Left colon (tissue), 2 donors: ENCODE measurements at places on chromosomes 1 and 21.

DNA sequence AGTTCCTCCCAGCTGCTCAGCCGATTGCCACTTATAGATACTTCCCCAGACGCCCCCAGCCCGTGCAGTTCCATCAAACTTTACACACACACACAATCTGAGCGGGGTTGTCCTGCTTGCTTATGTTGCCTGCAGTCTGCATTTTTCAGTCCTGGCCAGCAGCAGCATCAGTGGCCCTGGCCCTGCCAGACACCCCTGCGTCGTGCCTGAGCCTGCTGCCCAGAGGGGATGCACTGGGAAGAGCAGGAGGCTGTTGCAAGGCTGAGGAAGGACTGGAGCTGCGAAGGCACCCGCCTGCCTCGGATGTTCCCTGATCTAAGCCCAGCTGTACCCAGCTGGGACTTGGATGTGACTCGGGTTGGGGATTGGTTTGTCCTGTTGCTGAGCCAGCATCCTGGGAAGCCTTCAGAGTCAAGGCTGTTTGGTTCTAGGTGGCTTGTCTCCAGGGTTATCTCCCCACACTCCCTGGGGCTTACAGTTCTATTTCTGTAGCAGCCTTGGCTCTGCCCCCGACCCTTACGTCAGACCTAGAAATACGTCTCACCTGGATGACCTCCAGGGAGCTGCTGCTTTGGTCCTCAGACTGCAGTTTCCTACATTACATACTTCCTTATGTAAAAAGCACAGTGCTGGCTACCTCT lies 42.3 kb downstream of the MAN1C1 start:
- DNase-seq: no peak

DNA sequence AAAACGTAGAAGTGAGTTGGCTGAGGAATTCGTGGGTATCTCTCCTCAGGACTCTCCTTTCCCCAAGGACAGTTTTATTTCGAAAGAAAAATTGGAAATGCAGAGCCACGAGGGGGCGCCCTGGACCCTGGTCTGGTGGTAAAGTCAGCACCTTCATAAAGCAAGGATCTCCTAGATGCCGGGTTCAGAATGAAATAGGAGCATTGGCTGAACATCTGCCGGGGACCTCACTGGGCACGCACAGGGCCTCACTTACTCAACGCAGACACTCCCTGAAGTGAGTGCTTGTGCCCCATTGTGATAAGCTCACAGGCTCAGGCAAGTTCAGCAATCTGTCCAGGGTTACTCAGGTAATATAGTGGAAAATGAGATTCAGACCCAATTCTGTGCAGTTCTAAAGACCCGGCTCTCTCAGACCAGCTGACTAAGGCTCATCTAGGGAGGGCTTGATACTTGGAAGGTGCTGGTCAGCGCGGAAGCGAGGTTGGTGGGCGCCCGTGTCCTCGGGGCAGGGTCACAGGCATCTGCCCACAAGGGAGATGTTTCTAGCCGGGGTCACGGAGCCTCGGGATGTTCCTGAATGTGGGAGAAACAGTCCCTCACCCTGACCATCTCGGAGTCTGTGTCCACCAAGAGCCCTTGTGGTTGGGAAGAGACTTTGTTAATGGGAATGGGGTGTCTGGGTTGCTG lies 55.7 kb upstream of the ETV3 start:
- peak; percentile 83 for DNase-seq

DNA sequence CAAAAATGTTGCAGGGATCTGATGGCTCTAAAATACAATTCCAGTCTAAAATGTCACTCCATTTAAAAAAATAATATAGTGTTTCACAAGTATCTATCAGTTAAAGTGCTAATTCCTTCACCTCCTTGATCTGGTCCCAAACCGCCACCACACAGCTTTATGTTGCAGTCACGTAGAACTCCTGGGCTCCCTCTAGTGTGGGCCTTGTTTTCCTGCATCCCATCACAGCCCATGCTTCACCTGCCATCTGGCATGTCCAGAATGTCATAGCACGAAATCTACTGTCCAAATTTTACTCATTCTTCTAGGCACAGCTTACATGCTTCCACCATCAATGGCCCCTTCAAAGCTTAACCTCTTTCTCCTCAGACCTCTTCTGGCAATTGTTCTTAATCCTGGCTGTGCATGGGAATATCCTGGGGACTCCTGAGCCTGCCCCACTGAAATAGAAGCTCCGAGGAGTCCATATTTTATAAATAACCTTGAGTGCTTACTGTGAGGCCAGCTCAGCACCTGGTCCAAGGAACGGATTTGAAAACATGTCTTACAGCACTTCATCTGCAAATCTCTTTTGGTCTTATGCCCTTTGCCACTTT lies 15.5 kb downstream of the FYB2 start:
- DNase-seq: peak; percentile 63

DNA sequence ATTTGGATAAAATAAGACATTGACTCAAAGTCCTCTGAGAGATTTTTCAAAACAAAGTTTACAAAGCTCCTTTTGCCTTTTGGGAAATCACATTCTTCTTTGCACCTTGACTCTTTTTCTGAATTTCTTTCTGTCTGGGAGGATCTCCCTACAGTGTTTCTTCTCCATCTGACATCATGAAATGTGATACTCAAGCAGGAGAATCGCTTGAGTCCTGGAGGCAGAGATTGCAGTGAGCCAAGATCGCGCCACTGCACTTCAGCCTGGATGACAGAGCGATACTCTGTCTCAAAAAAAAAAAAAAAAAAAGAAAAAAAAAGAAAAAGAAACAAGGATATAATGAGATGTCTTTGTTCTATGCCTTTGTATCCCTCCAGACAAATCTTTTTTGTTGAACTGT lies 13.3 kb upstream of the GRIK1 start:
- no peak for DNase-seq

DNA sequence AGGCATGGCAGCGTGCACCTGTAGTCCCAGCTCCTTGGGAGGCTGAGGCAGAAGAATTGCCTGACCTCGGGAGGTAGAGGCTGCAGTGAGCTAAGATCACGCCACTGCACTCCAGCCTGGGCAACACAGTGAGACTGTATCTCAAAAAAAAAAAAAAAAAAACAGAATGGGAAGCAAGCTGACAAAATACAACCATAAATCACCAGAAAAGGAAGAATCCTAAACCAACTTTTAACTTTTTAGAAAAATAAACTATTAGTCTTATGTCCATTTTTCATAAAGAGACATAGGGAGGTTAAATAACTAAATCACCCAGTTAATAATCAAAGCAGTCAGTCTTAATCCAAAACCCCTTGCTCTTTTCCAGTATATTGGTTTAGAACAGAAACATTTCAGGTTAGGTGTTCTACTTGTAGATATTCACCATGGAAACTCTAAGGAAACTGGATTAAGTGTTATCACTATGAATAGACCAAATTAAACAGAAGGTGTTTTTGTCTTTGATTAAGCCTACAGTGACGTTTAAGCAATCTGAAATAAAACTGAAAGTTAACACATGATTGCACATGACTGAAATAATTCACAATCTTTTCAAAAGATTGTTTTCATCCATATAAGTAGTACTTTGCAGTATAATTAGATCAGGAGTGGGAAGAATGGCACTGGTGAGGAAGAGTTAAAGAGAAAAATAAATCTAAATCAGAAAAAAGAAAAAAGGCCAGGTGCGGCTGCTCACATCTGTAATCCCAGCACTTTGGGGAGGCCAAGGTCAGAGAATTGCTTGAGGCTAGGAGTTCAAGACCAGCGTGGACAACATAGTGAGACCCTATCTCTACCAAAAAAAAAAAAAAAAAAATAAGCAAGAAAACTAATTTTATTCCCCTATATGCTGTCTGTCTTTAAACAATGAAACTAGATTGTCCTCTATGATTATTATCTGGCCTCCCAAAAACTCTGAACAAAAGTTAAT lies 9.6 kb downstream of the CDC42BPA start:
- no peak for DNase-seq

DNA sequence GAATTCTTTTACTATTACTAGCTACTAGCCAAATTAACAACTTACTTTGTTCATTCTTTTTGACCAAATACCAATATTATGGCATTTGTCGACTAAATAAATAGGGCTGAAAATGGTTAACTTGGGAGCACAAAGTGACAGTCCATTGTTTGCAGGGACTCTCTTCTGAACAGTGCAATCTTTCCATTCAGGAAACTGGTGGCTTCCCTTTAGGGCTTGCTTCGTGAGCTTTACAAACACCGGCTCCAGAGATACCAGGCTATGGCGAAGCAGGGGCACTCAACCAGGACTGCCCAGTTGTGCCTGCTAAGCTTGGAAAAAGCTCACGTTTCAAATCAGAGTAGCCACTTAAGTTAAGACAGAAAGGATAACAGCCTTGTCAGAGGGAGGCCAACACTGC lies 12.3 kb downstream of the RAB42 start:
- DNase-seq: no peak

- no peak for DNase-seq
Observed at GRCh38 chr1:19734472-19734999, 65.2 kb downstream of the TMCO4 start.

- no peak for DNase-seq
Observed at GRCh38 chr1:115839679-115840237, 1.2 kb downstream of the NHLH2 start.

DNA sequence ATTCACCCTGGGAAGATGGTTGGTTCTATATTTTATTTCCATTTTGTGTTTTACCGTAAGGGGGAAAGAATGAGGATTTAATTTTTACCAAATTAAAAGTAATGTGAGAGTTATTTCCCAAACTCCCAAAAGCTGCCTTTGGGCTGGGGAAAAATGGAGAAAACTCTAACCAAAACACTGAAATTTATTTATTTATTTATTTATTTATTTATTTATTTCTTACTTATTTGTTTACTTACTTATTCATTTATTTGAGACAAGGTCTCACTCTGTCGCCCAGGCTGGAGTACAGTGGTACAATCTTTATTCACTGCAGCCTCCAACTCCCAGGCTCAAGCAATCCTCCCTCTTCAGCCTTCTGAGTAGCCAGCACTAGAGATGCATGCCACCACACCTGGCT lies 38.0 kb upstream of the ZBTB18 start:
- no peak for DNase-seq

DNA sequence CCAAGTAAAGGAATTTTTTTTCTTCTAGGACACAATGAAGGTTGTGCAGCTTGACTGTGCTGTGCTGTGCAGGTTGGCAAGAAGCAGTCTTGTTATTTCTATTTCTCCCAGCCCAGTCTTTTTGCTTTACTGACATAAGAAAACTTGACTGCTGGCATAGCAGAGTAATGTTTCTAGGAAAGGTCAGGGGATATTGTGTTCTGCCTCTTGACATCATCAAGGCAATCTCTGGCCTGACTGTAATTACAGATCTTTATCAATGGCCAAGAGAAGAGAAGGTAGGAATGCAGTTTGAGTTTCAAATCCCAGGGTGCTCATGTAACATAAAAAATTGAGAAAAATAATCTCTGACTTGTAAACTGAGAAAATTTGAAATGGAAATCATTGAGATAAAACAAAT lies 226.3 kb upstream of the ADGRL4 start:
- no peak for DNase-seq

GRCh38 chr1:174967845-174968705 lies 31.7 kb upstream of the CACYBP start:
- DNase-seq: no peak

- DNase-seq: peak; percentile 12
Observed at GRCh38 chr1:2641381-2642130, 8.7 kb upstream of the MMEL1 start.

- no peak for DNase-seq
Observed at GRCh38 chr1:227035316-227035715, 95.2 kb downstream of the COQ8A start.

GRCh38 chr1:205623646-205624045 lies 8.2 kb downstream of the ELK4 start:
- no peak for DNase-seq

GRCh38 chr21:33981391-33982101 lies 65.9 kb upstream of the ATP5PO start:
- DNase-seq: no peak

DNA sequence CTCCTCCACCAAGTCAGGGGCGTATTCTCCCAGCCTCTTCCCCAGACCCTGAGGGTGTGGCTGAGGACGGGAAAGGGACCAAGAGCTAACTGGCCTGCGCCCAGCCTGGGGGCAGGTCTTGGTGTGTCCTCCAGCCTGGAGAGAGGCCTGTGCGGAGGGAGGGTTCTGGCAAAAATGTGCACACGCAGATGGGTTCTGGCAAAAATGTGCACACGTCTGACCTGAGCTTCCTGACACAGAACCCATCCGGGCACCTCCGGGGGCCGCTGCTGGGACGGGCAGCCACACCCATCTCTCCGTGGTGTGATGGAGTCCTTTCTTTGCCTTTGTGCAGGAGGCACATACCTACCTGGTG lies 23.1 kb upstream of the PKP1 start:
- DNase-seq: no peak

GRCh38 chr1:22179197-22179803 lies 36.4 kb upstream of the WNT4 start:
- no peak for DNase-seq

DNA sequence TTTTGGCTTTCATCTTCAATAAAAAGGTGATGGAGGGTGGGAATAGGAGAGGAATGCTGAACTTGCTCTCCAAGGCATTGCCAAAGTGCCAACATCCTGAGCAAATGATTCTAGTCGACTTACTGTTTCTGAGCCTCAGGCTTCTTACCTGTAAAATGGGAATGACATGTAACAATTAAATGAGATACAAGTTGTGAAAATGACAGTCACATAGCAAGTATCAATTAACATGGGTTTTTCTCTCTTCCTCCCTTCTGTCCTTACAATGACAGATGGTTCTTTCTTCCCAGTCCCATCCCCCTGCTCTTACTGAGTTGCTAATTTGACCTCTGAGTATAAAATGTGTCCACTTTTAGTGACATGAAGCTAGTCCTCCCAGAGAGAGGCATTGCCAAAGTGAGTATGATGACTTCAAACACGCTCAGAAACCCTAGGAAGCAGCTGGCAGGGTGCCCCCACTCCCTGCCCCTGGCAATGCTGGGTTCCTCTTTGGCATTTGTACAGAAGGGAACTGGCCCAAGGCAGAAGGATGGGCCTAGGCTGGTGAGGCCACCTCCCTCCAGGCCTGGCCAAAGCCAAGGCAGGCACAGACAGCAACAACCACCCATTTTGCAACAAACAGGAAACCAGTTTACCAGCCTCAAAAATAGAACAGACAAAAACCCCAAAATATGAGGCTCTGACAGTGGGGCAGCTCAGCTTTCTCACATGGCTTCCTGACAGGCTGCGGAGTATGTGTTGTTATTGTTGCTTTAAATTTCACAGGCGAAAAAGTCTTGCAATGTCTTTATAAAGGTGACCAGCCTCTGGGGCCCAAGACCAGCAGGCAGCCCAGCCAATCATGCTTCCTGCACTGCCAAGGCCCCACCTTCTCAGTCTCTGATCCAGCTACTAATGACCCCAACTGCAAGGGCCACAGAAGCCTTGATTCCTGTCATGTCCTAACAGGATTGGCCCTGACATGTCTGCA lies 115.9 kb downstream of the HIVEP3 start:
- peak; percentile 39 for DNase-seq

DNA sequence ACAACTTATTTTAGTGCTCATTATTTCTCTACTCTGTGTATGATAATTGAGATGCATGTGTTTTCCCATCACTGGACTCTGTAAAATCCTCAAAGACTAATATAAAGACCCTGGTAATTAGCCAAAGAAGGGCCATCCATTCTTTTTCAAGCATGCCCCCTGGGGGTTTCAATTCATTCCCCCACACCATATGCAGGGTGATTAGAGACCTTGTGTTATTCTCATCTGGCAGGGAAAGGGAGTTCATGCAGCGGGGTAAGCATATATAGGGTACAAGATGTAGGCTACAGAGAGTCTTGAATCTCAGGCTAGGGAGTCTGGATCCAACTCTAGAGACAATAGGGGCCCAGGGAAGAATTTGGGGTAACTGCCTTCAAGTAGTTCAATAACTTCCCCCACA lies 166.5 kb downstream of the TNR start:
- DNase-seq: no peak
